ENCODE measurements at places on chromosomes 6 and 20. TPM values are rescaled to one million over a fixed set of nuclear protein-coding genes. Genes with fewer than 3 reads are reported as not detected.

GRCh38 chr6:156857573-156857972 lies 80.4 kb downstream of the ARID1B start:
- no peaks in the 10 kb centered on the region for H3K36me3 ChIP-seq
- no peak overlapping the region for H3K4me3 ChIP-seq
- H3K4me1 ChIP-seq, result peaks cover 65% of the 10 kb centered on the region

DNA sequence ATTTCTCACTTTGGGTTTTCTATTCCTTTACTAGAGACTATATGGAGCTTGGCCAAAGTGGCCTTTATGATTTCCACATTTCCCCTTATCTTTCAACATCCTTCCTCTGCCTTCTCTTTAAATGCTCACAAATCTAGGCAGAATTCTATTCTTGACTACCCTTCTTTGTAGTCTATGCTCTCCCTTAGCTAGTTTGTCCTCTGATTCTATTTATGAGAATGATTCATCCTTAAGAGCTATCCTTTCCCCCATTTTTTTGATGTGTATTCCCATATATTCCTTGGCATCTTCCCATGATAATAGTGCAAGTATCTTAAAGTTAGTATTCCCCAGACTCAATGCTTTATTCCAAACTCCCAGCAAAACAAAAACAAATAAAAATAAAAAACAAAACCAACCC lies 53.1 kb downstream of the IL20RA start:
- no peak for DNase-seq
- H3K4me3 ChIP-seq, result no peak overlapping the region
- peaks cover 3% of the 10 kb centered on the region for H3K4me1 ChIP-seq
- peaks cover 39% of the 10 kb centered on the region for H3K27me3 ChIP-seq

DNA sequence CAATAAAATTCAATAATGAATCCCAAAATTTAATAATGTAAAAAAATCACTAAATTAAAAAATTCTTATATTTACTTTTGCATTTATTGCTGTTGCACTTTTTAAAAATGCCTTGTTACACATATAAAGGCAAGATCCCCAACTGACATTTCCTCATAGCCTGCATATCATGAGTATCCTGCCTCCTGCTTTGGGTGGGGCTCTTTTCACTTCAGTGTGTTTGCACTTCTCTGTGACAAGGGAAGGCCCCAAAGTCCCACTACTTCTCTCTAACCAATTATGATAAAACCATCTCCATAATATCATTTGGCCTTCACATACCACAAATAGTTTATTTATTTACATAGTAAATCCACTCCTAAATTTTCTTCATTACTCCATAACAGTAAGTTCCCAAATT lies 446.1 kb upstream of the MARCKS start:
- H3K27me3 ChIP-seq, result no peaks in the 10 kb centered on the region
- no peak for DNase-seq
- H3K27ac ChIP-seq, result no peak overlapping the region

DNA sequence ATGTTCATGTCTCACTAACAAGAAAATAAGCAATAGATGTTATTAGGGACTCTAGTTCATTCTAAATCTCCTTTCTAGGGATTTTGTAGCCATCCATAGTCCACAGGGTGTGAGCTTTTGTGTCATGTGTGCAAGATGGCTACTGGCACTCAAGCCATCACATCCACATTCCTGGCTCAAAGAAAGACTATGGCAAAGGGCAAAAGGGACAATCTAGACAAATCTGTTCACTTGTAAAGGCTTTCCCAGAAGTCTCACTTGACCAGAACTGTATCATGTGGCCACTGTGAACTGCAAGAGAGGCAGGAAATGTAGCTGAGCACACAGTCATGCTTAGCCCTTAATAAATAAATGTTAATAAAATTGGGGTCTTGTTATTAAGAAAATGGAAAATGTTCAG lies 212.6 kb upstream of the EXOC2 start:
- H3K36me3 ChIP-seq, result no peaks in the 10 kb centered on the region
- H3K27me3 ChIP-seq, result no peaks in the 10 kb centered on the region
- no peak overlapping the region for H3K27ac ChIP-seq

Gene PRIM2
- 19.5 TPM for total RNA-seq

GRCh38 chr6:140828856-140829255 lies 1303.9 kb upstream of the GJE1 start:
- no peak overlapping the region for H3K4me3 ChIP-seq
- H3K36me3 ChIP-seq, result no peaks in the 10 kb centered on the region
- no peak for DNase-seq
- no peak overlapping the region for H3K27ac ChIP-seq

GRCh38 chr6:111805511-111806164 lies 67.6 kb downstream of the FYN start:
- H3K4me3 ChIP-seq, result peak overlapping the region; percentile 72
- no peaks in the 10 kb centered on the region for H3K27me3 ChIP-seq
- peak; percentile 24 for DNase-seq
- H3K4me1 ChIP-seq, result peaks cover 75% of the 10 kb centered on the region
- H3K27ac ChIP-seq, result peak overlapping the region; percentile 83
- peaks cover 4% of the 10 kb centered on the region for H3K36me3 ChIP-seq

DNA sequence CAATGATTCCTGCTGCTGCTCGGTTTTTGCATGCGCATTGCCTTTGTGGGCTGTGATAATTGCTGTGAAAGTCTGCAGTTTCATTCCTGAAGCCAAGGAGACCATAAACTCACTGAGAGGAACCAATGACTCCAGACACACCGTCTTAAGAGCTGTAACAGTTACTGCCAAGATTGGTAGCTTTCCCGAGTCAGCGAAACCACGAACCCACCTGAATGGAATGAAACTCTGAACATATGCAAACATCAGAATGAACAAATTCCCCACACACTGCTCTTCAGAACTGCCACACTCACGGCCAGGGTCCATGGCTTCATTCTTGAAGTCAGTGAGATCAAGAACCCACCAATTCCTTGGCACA lies 37.7 kb downstream of the TRIM27 start:
- H3K36me3 ChIP-seq, result no peaks in the 10 kb centered on the region
- no peak for DNase-seq
- H3K27ac ChIP-seq, result no peak overlapping the region
- H3K4me1 ChIP-seq, result peaks cover 5% of the 10 kb centered on the region

Gene TAPBP
- total RNA-seq, result 281 TPM

DNA sequence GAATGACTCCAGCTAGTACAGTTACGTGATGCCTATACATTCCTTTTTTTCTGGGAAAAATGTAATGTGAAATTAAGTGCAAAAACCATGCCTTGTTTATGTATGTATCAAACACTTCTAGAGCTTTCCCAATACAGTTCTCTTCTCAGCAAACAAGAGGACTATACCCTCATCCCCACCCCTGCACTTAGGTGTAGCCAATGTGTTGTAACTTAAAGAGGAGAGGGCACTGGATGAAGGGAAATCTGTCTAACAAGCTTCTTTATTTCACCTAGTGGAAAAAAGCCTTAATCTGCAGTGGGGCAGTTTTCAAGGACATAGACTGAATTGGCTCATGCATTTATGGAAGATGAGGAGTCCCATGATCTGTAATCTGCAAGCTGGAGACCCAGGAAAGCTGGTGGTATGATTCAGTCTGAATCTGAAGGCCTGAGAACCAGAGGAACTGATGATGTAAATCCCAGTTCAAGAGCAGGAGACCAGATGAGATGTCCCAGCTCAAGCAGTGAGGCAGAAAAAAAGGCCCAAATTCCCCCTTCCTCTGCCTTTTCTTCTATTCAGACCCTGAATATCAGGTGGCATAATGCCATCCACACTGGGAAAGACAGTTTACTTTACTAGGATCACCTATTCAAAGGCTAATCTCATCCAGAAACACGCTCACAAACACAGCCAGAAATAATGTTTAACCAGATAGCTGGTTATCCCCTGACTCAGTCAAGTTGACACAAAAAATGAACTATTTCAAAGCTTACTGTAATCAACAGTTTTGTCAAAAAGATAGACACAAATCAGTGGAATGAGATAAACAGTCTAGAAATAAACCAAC lies 25.8 kb upstream of the SLC17A3 start:
- H3K4me3 ChIP-seq, result no peak overlapping the region
- DNase-seq, result no peak
- peaks cover 3% of the 10 kb centered on the region for H3K27me3 ChIP-seq
- H3K36me3 ChIP-seq, result no peaks in the 10 kb centered on the region

DNA sequence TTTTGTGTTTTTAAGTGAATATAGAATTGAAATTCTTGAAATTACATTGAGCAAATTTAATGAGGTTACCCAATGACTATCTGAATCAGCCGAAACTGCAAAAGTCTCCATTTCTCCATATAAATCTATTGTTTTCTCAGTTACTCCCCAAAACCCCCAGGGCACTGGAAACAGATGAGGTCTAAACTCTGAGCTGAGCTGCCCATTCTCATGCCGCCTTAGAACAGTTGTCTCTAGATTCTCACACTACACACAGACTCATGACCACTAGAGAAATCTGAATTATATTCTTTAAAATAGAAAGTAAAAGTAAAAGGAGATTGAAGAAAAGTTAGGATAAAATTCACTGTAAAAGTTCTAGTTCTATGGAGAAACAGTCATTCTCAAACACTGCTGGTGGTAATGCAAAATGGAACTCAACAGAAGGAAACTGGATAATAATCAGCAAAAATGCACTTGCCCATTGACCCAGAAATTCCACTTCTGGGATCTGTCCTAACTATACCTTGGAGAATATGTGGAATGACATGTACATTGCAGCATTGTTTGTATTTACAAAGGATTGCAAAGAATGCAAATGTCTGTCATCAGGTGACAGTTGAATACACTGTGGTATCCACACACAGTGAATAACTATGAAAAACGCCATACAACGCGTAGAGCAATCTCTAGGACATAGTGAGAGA lies 125.5 kb downstream of the IPCEF1 start:
- H3K4me1 ChIP-seq, result peaks cover 84% of the 10 kb centered on the region
- H3K27me3 ChIP-seq, result no peaks in the 10 kb centered on the region
- peak overlapping the region; percentile 89 for H3K4me3 ChIP-seq
- DNase-seq, result no peak

GRCh38 chr20:16589623-16590022 lies 16.4 kb upstream of the KIF16B start:
- no peak overlapping the region for H3K4me3 ChIP-seq
- H3K36me3 ChIP-seq, result no peaks in the 10 kb centered on the region
- H3K4me1 ChIP-seq, result no peaks in the 10 kb centered on the region
- H3K27me3 ChIP-seq, result peaks cover 7% of the 10 kb centered on the region
- no peak overlapping the region for H3K27ac ChIP-seq

GRCh38 chr20:37408302-37409193 lies 62.6 kb downstream of the SRC start:
- H3K27ac ChIP-seq, result no peak overlapping the region
- no peak overlapping the region for H3K4me3 ChIP-seq
- no peaks in the 10 kb centered on the region for H3K36me3 ChIP-seq
- no peak for DNase-seq

DNA sequence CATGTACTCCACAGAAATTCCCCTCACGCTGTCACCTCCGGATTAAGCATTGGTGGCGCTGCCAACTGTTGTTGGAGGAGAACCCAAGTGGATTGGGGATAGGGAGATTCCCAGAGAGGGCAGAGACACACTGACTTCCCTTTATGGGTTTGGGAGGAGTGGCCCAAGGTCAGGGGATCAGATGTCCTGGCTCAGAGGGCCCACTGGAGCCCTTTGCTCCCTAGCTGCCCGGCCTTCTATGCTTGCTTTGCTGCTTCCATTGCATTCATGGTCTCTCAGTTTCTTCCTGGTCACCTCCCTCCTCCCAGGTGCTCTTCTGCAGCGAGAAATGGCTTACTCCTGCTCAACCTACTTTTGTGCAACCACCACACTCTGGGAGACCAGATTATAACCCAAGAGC lies 14.3 kb downstream of the CUL9 start:
- H3K27ac ChIP-seq, result no peak overlapping the region
- no peak overlapping the region for H3K4me3 ChIP-seq
- no peaks in the 10 kb centered on the region for H3K4me1 ChIP-seq
- H3K27me3 ChIP-seq, result no peaks in the 10 kb centered on the region
- H3K36me3 ChIP-seq, result peaks cover 57% of the 10 kb centered on the region

Gene MYB
- 17.4 TPM for total RNA-seq

- DNase-seq, result no peak
- no peaks in the 10 kb centered on the region for H3K36me3 ChIP-seq
- peaks cover 14% of the 10 kb centered on the region for H3K4me1 ChIP-seq
- H3K27me3 ChIP-seq, result no peaks in the 10 kb centered on the region
- H3K27ac ChIP-seq, result no peak overlapping the region
These were observed 62.1 kb downstream of the FOXO3 start for GRCh38 chr6:108622641-108623298.

GRCh38 chr6:39834278-39834677 lies 42.1 kb downstream of the DAAM2 start:
- DNase-seq, result no peak
- no peaks in the 10 kb centered on the region for H3K4me1 ChIP-seq
- no peak overlapping the region for H3K4me3 ChIP-seq
- no peaks in the 10 kb centered on the region for H3K36me3 ChIP-seq
- no peaks in the 10 kb centered on the region for H3K27me3 ChIP-seq

DNA sequence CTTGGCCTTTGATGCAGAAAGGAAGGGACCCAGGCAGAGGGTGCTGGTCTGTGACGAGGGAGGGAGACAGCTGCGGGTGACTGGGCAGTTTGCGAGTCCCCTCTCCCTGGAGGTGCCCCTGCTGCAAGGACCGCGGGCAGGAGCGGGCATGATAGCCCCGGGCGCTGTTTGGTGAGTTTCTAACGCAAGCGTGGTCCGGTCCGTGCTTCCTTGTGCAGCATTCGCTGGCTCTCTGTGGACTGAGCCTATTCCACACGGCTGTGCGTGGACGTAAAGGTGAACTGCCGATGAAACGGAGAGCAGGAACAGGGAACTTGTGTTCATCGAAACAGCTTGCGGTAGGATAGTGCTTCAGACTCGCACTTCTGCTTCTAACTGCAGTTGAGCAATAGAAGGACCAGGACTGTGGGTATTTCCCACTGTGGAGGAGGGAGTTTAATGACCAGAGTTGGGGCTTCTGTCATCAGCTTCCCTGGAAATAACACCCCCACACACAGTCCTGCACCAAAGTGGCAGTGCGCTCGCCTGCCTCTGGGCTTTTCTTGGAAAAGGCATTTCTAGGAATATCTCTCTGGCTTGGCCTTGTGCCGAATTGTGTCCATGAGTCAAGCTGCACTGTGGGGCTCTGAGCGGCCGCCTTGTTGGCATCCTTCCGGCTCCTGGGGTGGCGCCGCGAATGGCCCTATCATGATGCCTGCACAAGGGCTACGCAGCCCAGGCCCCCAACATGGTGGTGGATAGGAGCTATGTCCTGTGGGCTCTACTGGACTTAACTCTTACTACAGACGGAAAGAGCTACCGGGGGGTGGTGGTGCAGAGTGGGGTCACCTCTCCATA lies 48.9 kb downstream of the DUSP22 start:
- H3K27ac ChIP-seq, result no peak overlapping the region
- no peaks in the 10 kb centered on the region for H3K36me3 ChIP-seq
- H3K4me1 ChIP-seq, result peaks cover 38% of the 10 kb centered on the region
- no peak overlapping the region for H3K4me3 ChIP-seq
- no peaks in the 10 kb centered on the region for H3K27me3 ChIP-seq

- H3K4me1 ChIP-seq, result peaks cover 15% of the 10 kb centered on the region
- DNase-seq, result no peak
- no peaks in the 10 kb centered on the region for H3K36me3 ChIP-seq
- H3K27ac ChIP-seq, result peak overlapping the region; percentile 74
These were observed 109.4 kb downstream of the TNFAIP3 start for GRCh38 chr6:137976430-137976829.

DNA sequence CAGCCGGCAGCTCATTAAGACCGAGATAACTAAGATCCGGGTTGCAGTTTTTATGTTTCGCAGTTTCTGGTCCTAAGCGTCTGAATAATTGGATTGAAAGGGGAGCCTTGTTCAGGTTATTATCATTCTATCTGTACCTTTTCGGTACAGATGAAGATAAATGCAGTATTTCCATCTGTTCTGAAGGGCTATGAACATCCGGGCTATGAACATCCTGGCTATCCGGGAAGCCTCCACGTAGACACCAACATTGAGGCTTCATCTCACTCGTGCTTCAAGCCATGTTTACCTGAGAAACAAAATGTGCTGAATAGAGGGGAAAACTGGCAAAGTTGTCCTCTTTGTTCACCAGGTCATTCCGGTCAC lies 399 bp upstream of the REPS1 start:
- peaks cover 3% of the 10 kb centered on the region for H3K27me3 ChIP-seq
- peaks cover 48% of the 10 kb centered on the region for H3K4me1 ChIP-seq
- peak overlapping the region; percentile 76 for H3K27ac ChIP-seq
- no peak for DNase-seq
- H3K4me3 ChIP-seq, result peak overlapping the region; percentile 89
